ENCODE measurements at places on chromosomes 4 and X. TPM values are rescaled to one million over a fixed set of nuclear protein-coding genes. Genes with fewer than 3 reads are reported as not detected.

The TCEAL3 gene
- 79.4 TPM for total RNA-seq

The AMTN gene
- not detected for total RNA-seq

The UGT2B17 gene
- total RNA-seq = not detected

The SPIN4 gene
- 6.5 TPM for total RNA-seq

The ALB gene
- 1.0 TPM for total RNA-seq

The SCML2 gene
- total RNA-seq = 2.0 TPM

The SLC9B1 gene
- total RNA-seq = 6.4 TPM

The GLRA3 gene
- 13.8 TPM for total RNA-seq

The LDB2 gene
- total RNA-seq = 114 TPM

The POF1B gene
- total RNA-seq = not detected

The ATP2B3 gene
- 48.2 TPM for total RNA-seq

The HSFX1 gene
- total RNA-seq = 5.8 TPM

The TASL gene
- total RNA-seq = 1.3 TPM

The KLHL4 gene
- total RNA-seq = 17.8 TPM

DNA sequence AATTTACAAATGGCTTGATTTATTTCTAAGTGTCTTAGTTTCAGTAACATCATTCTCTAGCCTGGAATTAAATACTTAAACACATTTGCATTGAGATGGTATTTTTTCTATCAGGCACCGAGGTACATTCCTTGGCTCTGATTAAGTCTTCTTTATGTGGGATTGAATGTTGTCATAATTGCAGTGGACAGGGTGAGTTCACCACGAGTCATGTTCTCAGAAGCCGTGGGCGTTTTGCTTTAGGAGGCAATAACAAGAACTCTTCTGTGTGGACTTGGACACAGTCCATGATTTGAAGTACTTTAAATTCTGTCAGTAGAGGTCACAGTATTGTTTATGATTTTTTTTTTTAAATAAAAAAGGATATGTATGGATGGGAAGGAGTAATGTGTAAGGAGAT is 57.1 kb upstream of the EFHC2 start:
- DNase-seq = no peak

- no peak for DNase-seq
These were observed 216.6 kb downstream of the DCTD start for GRCh38 chr4:182700362-182701160.

DNA sequence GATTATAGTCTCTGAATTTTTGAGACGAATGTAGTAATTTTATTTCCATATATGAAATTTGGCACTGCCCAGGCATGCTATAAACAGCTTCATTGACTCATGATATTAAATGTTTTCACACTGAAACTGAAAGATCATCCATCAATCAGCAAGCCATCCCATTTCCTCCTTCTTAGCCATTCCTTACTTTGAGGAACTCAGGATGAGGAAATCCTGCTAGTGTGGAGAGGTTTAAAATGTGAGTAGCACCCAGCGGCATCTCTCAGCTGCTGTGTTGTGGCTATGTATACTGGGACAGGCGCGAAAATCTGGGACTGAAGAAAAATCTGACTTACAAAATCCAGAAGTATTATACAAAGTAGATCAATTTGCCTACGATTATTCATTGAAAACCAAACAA is 52.1 kb downstream of the PTCHD1 start:
- no peak for DNase-seq

- DNase-seq = no peak
These were observed 1591.4 kb upstream of the PCDH7 start for GRCh38 chr4:29128810-29129209.

DNA sequence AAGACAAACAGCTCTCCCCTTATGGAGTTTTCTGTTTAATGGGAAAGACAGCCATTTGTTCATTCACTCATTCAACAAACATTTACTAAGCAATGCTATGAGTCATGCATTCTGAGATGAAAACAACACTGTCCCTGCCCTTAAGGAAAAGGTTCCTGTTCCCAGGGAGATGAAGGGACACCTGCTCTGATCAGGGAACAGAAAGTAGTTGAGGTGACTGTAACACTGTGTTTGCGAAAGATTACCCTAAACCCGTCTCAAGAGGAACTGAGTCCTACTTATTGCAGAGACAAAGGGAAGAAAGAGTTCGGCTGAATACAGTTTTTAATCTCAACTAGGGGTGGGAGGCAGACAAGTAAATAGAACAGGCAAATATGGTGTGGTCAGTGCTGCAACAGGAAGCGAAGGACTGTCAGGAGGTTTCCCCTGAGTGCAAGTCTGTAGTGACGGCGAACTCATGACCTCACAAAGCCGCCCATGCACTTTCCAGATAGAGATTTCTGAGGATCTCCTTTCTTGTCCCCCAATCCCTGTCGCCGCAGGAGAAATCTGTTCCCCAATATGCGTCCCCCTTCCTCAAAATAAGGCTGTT is 712 bp downstream of the STX18 start:
- DNase-seq = no peak

DNA sequence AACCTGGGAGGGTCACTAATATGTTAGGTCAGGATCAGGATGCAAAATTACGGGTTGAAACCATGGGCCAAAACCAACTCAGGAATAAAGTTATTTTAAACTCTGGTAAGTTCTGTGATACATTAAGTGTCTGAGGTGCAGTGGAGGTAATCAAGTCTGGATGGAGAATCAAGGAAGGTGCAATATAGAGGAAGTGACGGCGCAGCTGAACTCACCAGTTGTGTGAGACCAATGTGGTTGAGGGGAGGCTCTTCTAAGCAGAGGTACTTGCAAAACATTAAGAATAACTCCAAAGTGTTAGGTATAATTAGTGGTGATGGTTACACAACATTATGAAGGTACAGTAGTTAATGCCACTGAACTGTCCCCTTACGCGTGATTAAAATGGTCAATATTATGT is 19.7 kb downstream of the GAB3 start:
- no peak for DNase-seq

DNA sequence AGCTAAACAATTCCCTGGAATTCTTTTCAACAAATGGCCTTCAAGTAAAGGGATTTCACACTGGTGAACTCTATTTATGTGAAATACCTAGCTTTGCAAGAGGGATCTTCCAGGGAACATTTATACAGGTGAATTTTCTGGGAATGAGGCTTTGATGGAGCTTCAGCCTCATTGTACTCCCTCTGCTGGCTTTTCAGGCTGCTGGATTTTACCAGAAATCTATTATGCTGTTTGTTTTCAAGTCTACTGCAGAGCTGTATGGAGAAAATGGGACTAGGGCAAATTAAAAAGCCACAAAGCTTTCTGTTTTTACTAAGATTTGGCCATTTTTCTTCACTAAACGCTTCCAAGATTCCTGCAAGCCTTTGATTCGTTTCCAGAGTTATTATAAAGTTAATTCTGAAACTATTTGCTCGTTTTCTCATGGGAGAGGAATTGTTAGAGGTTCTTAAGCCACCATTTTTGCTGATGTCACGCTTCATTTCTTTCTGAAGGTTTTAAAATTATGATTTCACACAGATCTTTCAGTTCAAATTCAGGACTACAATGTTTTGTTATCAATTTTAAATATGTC is 31.6 kb downstream of the KDM6A start:
- no peak for DNase-seq

GRCh38 chr4:21032089-21032645 is 331.9 kb downstream of the PACRGL start:
- no peak for DNase-seq

DNA sequence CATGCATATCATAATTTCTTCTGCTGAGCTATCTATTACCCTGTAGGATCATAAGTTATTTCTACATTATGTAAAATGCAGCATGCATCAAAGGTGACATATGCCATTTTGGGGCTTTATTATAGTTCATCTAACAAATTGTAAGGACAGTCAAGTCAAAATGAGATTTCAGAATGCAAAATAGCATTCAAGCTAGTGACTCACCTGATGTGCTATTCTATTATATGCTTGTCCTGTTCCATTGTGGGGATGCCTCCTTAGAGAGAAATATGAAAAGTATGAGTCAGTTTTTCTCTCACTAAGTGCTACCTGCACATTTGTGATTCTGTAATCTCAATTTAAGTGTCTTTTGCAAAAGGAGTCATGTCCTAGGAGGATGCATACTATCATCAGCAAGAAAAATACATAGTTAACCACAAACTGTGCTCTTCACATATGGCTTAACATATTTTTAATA is 647.0 kb upstream of the PCDH10 start:
- DNase-seq = no peak

GRCh38 chrX:15160558-15161095 is 109.3 kb downstream of the ASB9 start:
- no peak for DNase-seq

GRCh38 chrX:3256868-3257267 is 89.6 kb downstream of the MXRA5 start:
- no peak for DNase-seq

DNA sequence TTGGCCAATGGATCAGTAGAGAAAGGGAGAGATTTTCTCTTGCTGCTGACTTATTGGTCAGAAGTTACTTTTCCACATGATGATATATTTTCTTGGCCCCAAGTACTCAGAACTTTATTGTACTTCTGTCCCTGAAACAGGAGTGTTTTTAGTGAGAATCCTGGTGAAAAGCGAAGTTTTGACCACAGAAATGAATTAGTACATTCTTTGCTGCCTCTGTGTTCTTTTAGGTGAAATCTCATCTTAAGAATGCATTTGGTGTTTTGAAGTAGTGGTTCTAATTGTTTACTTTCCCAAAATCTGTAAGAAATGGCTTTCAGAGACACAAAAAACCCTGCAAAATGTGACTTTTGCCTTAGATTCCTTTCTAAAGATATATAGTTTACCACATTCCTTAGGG is 240.4 kb downstream of the FRMPD4 start:
- no peak for DNase-seq

DNA sequence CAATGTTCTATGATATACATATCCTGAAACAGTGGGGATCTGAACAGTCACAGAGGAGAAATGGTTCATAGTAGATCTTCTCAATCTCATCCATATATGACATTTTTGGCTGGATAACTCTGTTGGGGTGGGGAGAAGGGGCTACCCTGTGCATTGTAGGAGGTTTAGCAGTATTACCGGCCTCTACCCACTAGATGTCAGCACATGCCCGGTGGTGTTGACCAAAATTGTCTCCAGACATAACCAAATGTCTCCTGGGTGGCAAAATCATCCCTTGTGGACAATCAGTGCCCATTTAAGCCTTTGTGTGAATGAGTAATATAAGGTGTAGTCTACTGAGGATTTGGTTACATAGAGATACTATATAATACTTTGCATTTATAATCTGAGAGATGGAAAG is 89.9 kb downstream of the PLS3 start:
- DNase-seq = peak; percentile 50

DNA sequence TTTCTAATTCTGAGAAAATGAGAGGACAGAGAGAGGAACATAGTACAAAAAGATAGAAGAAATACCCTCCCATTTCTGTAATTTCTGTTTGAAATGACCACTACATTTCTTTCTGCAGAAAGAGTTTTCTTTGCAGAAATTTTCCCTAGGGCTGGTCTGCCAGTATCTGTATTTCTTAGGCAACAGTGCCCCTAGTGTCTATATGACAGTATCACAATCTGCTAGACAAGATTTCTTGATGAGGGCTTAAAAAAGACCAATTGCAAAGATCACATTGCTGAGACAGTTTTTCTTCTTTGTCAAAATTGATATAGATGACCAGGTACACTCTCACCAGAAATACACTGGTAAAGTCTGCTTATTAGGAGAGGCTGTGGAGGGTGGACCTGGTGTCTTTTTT is 81.0 kb upstream of the ZDHHC15 start:
- DNase-seq = no peak

GRCh38 chr4:70760662-70761061 is 38.9 kb downstream of the RUFY3 start:
- no peak for DNase-seq

- DNase-seq = no peak
These were observed 125.1 kb downstream of the FGF16 start for GRCh38 chrX:77572322-77572721.

DNA sequence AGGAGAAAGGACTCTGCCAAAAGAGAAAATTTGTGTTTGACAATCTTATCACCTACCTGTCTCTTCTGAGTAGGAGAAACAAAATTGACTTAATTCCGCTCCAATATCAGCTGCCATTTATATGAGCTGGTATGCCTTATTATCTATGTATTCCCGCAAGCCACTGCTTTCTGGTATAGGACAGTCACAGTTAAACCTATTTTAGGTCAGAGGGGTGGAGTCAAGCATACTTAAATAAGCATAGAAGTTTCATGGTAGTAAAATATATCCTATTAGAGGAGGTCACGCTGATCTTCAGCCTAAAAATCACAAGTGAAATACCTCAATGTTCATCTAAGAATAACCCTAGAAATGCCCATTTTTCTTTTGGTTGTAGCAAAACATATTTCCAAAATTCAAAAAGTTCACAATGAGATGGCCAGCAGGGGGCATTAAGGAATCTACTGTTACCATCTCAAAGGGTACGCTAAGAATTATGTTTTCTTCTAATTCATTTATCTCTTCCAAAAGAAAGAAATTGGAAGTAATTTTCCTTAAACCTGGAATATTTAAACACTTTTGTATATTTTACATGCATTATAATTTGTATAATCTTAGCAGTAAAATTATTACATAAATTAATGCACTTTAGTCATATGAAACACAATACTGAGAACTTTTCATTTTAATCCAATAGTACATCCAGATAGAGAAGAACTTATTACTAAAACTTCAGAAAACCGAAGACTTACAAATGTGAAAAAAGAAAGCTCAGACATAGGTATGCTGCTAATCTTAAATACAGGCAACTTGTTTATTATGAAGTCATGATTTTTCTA is 10.5 kb downstream of the PPAT start:
- no peak for DNase-seq

DNA sequence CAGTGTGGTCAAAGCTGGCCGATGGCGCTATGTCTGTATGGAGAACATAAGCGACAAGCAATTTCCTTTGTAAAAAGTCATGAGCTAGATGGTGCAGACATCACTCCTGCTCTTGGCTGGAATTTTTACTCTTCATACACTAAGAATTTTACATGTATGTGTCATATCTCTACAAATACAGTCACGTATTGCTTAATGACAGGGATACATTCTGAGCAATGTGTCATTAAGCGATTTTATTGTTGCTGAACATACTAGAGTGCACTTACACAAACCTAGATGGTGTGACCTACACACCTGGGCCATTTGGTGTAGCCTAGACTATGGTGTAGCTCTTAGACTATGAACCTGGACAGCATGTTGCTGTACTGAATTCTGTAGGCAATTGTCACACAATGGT is 185.4 kb downstream of the SOWAHB start:
- DNase-seq = no peak

- DNase-seq = no peak
These were observed 18.8 kb upstream of the CYP4V2 start for GRCh38 chr4:186172546-186172945.

Measured in dorsolateral prefrontal cortex (tissue), 122 donors.